ENCODE measurements at places on chromosomes 5 and 9. TPM values are rescaled to one million over a fixed set of nuclear protein-coding genes. Genes with fewer than 3 reads are reported as not detected.

Gene PRUNE2
- total RNA-seq = 13.1 TPM

Gene ZDHHC11
- 37.5 TPM for total RNA-seq

Gene SMIM33
- not detected for total RNA-seq

Gene RIMOC1
- 30.5 TPM for total RNA-seq

Gene ANKDD1B
- total RNA-seq = 0.14 TPM

Gene GPR151
- not detected for total RNA-seq
